Fibroblast of skin of back (primary cell): ENCODE measurements at places on chromosomes 7 and 10.

DNA sequence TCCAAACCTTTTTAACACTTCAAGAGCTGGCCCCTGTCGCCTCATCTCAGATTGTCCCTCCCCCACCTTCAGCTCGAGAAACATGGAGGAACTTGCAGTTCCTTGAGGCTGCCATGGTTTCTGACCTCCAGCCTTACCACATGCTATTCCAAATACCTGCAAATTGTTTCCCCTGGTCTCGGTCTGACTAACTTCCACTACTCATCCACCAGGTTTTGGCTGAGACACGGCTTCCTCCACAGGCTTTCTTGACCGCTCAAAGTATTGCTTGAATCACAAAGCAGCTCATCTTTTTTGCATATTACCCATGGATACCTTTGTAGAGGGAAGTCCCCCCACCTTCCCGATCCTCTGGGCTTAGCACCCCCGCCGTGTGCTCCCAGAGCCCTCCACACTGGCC lies 5.2 kb upstream of the SAMD8 start:
- DNase-seq: no peak

DNA sequence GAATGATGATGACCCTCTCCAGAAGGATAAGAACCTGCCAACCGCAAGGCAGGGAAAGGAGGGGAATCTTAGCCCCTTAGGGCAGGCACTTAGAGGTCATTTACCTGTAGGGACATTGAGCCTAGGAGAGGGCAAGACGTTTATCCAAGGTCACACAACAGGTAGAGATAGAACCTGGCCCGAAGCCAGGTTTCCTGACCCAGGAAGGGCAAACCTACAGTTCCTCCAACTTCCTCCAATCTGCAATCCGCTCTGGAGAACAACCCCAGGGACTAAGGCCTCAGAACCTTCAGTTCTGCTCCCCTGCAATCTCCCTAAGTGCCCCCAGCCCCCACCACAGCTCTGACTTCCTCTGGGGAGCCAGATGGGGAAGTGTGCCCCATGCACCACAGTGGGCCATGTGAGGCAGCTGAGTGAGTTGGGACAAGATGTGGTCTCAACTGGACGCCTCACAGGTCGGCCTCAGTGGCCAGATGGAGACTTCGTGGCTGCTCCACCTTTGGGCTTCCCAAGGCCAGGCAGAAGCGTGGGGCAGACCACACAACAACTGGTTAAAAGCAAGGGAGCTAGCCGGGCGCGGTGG lies 1.4 kb upstream of the PSAP start:
- DNase-seq: no peak

DNA sequence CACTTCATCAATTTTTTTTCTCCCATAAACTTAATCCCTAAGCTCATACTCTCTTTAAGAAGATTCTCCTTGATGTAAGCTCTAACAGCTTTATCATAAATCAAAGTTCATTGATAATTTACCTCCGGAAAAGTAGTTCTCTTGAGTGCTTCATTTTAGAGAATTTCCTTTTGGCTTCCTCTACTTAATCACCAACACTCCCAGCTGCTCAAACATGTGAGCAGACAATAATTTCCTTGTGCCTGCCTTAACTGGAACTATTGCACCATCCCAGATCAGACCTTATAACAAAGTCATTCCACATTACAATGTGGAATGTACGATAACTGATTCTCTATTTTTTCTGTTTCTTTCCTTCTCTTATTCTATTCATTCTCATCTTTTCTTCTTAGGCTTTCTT lies 5.9 kb downstream of the FEZF1 start:
- no peak for DNase-seq

DNA sequence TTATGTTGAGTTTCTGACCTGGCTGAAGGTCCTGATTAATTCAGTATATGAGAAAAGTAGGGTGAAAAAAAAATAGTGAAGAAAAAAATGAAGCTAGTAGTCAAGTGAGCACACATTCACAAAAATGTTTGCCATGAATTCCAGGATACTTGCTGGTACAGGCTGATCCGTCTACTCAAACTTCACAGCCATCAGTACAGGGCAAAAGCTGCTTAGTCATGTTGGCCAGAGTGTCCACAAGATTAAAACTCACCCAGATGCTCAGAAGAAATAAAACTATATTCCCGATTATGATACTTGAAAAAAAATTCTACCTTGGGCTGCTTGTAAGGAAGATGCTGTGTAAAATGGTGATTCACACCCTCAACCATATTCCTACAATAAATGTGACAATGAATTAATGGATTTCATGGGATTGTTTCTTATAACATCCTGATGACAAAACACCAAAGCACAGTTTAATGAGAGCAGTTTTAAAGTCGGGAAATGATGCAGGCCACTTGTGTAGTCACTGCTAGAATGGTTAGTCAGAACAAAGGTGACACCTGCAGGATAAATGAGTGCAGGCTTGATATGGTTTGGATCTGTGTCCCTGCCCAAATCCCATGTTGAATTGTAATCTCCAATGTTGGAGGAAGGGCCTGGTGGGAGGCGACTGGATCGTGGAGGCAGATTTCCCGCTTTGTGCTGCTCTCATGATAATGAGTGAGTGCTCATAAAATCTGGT lies 49.2 kb upstream of the ANKRD1 start:
- peak; percentile 78 for DNase-seq

GRCh38 chr10:129870961-129871621 lies 93.0 kb downstream of the EBF3 start:
- DNase-seq: no peak

DNA sequence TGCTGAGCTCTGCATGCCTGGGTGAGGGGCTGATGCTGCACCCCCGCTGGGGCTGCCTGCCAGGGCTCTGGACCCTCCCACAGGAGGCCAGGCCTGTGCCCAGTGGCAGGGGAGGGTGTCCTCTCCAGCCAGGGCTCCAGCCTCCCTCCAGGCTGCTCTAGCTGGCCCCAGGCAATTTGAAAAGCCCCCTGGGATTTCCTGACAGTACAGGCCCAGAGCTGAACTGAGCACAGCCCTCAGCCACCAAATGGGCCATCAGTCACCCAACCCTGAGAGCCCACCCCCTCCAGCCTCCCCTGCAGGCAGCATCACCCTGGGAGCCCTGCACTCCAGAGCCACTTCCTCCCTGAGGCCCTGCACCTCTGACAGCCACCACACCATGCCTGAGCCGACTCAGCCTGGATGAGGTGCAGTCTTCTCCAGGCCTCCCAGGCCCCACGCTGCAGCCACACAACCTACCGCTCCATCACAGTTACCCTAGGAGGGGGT lies 101.8 kb upstream of the RET start:
- no peak for DNase-seq

- peak; percentile 98 for DNase-seq
Measured at GRCh38 chr7:47482013-47482875, 99.7 kb downstream of the TNS3 start.
